Skin of body (tissue), 3 donors: ENCODE measurements at places on chromosomes 4 and X. TPM values are rescaled to one million over a fixed set of nuclear protein-coding genes. Genes with fewer than 3 reads are reported as not detected.
A peak's percentile ranks its signal among the peaks of the same experiment; 100 is the strongest.

GRCh38 chrX:154082396-154083125 lies 15.0 kb downstream of the MECP2 start:
- DNase-seq, result no peak

DNA sequence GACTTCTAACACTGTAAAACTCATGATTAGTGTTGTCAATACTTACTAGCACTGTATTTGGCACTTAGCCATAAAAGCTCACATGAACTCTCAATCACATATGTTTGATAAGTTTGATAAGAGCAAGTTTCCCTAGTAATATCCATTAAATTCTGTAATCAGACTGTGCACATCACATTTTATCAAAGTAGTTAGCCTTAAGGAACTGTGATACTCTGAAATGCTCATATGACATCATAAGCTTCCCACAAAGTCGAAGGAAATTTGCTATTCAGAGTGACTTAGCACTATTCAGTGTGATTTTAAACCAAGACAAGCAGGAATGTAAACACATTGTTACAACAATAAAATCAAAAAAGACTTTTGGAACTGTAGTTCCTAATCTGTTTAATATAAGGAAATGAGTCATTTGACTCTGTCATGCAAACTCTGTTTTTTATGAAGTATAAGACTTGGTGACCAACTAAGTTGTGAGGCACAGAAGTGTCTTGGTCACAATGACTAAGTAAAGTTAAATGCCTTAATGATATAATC lies 6.7 kb downstream of the SLC7A11 start:
- DNase-seq, result peak; percentile 38

- no peak for DNase-seq
Measured at GRCh38 chr4:146054676-146055075, 116.1 kb upstream of the ZNF827 start.

DNA sequence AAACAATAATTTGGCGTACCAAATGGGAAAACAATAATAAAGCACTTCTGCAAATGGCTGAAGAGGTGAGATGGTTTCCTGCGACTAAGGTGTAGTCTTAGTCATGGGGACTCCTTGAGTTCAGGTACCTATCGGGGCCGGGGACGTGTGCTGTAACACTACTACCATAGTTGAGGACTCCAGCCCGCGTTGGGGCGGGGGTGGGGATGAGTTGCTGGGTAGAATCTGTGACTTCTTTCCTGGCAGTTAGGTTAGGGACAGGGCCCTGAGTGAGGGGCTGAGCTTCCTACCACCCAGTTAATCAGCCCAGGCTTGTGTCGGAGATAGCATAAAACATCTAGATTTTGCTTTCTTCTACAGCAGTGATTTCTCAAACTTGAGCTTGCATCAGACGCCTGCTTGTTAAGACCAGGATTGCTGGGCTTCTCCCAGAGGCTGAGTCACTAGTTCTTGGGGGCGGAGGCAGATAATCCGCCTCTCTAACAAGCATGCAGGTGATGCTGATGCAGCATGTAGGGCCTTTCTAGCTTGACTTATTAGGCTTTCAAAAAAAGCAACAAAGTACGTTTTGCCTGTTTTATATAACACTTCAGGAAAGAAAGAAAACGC lies 30.2 kb downstream of the RBBP7 start:
- no peak for DNase-seq

SPANXD gene
- total RNA-seq, result not detected

UBA1 gene
- 74.4 TPM for total RNA-seq

HAND2 gene
- total RNA-seq, result 1.1 TPM

PAGE5 gene
- not detected for total RNA-seq
